SIG-M5 (cell line): ENCODE measurements at places on chromosomes 6 and 20.

GRCh38 chr20:54004445-54004844, 65.9 kb downstream of the BCAS1 start:
- no peak for DNase-seq

DNA sequence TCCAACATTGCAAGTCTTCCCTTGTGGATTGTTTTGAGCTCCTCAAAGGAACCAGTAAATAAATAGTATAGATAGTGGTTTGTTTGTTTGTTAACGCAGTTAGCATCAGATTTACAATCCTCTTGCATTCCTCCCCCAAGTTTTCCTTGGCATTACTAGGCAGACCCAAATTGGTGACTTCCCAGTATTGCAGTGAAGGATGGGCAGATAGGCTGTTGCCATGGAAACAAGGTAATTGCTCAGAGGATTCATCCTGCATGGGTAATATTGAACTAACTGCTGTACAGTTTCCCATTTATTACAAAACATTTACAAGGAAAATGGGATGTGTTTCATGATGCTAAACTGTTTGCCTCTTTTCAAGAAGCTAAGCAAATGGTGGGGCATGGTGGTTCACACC, 477.2 kb downstream of the EPM2A start:
- DNase-seq = no peak

DNA sequence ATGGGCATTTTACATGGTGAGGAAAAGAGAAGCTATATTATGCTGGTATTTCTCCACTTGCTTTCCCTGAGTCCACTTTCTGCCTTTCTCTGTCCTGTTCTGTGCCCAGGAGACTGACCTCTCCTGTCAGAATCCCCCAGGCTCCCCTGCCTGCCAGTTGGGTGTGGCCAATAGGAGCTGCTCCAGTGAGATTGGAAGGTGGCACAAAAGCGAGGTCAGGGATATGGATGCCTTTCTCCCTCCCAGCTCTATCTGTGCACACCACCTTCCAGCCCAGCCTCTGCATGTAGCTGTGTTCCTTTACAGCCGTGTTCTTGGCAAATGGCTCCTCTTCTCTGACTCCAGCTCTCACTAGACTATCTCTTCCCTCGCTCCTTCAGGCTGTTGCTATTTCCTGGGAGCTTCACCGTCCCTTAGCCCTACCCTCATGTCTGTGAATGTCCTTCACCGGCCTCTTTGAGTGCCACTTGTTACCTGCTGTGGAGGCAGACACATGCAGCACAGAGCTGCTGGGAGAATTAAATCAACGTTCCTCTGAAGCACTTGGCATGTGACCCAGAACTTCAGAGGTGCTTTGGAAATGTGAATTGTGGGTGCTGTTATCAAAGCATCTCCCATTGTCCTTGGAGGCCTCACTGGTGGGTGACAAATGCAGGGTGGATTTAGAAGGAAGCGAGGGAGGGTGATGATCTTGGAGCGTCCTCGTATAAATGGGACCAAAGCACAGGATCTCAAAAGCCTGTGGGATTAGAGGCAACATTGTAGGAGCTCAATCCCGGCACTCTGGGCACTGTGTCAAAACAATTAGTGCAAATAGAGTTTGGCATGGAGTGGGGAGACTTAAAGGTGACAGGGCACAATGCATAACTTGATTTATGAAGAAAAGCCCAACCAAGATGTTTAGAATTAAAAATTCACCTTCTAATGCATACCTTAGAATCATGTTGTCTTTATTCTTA, 28.9 kb upstream of the RALGAPA2 start:
- DNase-seq = no peak

DNA sequence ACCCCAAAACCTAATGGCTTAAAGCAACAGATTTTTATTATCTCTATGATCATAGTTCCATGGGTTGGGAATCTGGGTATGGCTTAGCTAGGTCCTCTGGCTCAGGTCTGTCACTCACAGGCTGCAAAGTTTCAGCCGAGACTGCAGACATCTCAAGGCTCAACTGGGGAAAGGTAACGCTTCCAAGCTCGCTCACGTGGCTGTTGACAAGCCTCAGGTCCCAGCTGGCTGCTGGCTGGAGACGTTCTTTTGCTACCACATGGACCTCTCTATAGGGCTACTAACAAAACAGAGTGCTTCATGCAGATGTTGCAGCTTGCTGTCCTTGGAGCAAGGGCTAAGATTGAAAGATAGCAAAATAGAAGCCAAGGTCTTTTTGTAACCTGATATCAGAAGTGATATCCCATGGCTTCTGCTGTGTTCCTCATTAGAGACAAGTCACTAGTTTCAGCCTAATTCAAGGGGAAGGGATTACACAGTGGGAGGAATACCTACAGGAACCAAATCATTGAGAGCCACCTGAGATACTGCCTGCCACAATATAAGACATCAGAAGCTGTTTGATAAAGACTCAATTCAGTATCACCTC, 6.6 kb downstream of the HTR1E start:
- no peak for DNase-seq

DNA sequence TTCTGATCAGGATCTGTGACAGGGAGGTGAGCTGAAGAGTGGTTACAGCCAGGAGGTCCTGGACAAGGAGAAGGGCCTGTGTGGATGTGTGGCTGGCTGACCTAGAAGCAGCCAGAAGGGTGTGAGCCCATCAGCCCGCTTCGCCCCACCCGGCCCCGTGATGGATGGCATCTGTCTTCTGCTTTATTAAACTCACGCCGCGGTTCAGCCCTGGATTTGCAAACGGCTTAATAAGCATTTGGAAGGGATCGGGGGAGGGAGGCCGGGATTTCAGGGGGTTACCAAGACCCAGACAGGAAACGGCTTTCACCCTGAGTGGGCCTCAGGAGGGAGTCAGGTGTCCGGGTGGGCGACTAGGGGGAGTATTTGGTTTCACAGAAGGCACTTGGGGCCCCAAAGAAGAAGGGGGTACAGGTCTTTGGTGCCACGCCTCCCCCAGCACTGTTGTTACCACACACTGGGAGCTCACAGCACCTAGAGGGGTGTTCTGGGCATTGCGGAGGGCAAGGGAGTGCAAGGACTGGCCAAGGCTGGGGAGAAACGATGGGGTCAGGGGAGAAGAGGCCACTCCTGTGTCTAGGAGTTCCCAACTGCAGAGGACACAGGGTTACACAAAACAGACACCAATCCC, 53.8 kb upstream of the FOXP4 start:
- no peak for DNase-seq

GRCh38 chr6:78701407-78701806, 165.9 kb upstream of the IRAK1BP1 start:
- DNase-seq = no peak

DNA sequence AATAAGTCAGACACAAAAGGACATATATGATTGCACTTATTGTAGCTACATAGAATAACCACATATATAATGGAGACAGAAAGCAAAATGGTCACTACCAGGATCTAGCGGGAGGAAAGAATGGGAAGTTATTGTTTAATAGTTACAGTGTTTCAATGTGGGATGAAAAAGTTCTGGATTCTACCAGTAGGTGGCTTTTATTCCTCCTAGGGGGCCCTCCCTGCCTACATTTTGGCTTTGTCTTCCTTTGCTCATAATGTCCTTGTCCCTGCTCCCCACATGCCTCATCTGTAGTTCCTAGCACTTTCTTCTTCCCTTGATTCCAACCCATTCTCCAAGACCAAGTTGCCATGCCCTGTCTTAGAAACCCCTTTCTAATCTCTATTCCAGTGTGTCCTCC, 16.3 kb downstream of the ZNF133 start:
- no peak for DNase-seq

GRCh38 chr6:80341330-80341729, 234.9 kb downstream of the BCKDHB start:
- no peak for DNase-seq

DNA sequence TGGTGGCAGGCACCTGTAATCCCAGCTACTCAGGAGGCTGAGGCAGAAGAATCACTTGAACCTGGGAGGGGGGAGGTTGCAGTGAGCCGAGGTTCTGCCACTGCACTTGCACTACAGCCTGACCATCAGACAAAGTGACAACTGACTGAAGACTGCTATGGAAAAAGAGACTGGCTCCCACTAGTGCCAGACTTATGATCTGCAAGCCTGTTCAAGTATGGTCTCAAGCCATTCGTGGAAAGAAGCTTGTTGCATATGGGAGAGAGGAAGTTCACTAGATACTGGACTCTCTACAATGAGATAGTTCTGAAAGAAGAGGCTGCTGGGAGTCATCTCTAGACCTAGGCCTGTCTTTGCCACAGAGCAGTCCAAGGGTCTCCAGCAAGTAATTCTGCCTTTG, 26.7 kb downstream of the MDN1 start:
- no peak for DNase-seq

DNA sequence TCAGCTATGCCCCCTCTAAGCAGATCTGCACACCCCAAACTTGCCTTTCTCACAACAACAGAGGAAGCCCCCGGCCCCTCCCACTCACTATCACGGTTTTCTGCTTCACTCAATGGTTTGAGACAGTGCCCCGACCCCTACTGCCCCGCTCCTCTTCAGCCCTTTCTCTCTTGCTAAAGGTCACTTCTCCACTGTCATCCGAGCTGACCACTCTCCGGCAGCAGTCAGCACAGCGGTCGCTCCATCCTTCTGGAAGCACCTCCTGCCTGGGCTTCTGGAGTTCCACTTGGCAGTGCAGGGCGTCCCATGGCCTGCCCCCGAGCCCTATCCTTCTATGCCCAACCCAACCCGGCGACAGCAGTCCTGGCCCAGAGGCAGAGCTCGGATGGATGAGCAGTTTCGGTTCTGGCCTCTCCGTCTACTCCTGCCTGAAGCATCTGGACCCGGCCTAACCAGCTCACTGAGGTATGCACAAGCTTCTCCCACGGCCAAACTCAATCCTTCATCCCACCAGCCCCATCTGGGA, 4.1 kb downstream of the CTSZ start:
- DNase-seq = no peak

- DNase-seq = no peak
These were observed 15.0 kb downstream of the BLTP3A start for GRCh38 chr6:34806738-34807453.

GRCh38 chr6:30129265-30130178, 6.4 kb upstream of the TRIM40 start:
- no peak for DNase-seq

DNA sequence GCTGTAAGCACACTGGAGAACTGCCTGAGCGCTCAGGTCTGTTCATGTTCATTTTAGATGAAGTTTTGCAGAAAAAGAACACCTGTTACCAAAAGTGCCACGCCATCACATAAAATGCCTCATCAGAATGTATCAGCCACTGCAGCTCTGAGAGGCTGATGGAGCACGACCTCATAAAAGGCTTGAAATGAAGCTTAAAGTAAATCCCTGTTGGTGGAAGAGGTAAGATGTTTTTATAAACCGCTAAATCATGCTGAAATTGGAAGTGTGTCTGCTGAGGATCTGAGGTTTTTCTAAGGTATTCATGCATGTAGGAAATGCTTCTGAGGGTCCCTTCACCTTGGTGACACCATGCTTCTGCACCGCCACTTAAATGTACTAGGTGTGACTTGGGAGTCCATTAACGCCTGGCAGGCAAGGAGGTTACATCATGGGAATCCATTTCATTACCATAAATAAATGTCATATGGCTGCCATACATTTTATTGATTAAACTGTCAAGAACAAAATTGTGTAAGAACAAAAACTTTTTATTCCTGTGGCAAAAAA, 363.1 kb upstream of the AGPAT4 start:
- DNase-seq = no peak

- DNase-seq = no peak
These were observed 9.7 kb upstream of the FBXO30 start for GRCh38 chr6:145824344-145824743.

DNA sequence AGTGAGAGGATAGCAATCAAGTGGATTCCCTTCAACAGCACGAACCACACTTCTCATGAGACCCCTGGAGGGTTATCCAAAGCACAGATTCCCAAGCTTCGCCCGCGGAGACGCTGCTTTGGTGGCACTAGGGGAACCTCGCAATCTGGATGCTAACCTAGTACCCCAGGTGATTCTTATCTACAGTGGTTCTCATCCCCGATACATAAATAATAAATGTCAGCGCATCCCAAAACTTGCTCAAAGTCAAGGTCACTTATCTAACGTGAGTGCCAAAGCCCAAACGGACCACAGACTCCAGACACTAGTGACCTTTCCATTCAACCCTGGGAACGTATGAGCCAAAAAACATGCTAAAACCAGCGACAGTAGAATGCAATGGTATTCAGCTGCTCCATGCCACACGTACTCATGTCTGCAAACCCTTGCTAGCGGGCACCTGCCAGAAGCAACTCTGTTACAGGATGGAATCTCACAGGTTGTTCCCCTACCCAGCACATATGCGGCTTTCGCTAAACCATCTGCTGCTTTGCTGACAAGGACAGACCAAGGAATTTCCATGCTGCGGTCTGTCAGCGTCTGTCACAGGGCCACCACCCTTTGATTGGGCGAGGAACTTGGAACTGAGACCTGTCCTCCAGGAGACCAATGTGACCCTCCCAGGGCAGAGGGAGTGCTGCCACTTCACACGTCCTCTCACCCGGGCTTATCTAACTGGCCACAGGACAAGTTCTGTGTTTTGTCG, 16.8 kb downstream of the MYLK4 start:
- no peak for DNase-seq

GRCh38 chr6:91464201-91464600, 877.3 kb upstream of the MAP3K7 start:
- DNase-seq = no peak

DNA sequence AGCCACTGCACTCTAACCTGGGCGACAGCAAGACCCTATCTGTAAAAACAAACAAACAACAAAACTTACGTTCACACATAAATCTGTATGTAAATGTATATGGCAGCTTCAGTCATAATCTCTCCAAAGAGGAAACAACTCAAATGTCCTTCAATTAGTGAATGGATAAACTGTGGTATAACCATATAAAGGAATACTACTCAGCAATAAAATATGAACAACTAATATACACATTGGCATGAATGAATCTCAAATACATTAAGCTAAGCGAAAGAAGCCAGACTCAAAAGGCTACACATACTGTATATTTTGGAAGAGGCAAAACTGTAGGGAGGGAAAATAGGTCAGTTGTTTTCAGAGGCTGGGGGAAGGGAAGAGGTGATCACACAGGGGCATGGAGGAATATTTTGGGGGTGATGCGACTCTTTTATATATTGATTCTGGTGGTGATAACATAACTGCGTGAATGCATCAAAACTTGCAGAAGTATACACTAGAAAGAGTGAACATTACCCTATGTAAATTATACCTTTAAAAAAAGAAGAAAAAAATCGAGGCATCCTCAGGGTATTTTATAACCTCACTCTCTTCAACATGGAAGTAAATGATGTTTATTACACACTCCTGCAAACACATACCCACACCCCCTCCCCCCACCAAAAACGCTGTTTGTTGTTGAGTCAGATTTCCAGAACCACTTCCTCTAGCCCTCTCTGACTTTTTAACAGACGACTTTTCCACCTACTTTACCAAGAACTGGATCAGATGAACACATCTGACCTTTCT, 115.2 kb upstream of the RNF24 start:
- DNase-seq = peak; percentile 33

GRCh38 chr6:141752677-141753076, 380.0 kb upstream of the GJE1 start:
- DNase-seq = no peak

GRCh38 chr6:38349221-38349620, 290.5 kb downstream of the BTBD9 start:
- DNase-seq = no peak

- no peak for DNase-seq
These were observed 73.8 kb downstream of the EDN3 start for GRCh38 chr20:59374261-59374660.
